ENCODE measurements at places on chromosomes 11 and 22.
A peak's percentile ranks its signal among the peaks of the same experiment; 100 is the strongest.

DNA sequence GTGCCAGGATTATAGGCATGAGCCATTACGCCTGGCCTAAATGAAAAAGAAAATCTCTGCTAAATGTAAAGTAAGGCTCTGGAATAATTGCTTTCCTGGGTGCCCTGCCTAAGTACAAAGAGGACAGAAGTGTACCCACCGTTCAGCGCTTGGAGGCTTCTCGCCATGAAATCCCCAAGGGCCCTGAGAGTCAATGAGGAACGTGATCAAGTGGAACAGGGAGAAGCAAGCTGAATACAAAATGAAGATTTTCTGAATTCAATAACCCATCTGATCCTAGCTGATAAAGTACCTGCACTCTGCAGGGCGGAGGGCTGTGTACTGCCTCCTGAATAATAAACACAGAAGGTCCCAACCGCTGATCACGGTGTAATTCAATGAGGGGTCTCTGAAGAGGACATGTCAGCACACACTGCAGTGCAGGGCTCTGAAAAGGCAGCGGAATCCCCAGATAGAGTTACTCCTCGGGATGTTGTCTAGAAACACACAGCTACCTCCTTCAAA, 97.7 kb downstream of the ABTB2 start:
- no peak for DNase-seq

- DNase-seq = peak; percentile 76
Observed at GRCh38 chr22:29780748-29781676, 13.8 kb downstream of the UQCR10 start.

GRCh38 chr11:121540627-121541026, 87.9 kb upstream of the SORL1-AS1 start:
- DNase-seq = no peak

DNA sequence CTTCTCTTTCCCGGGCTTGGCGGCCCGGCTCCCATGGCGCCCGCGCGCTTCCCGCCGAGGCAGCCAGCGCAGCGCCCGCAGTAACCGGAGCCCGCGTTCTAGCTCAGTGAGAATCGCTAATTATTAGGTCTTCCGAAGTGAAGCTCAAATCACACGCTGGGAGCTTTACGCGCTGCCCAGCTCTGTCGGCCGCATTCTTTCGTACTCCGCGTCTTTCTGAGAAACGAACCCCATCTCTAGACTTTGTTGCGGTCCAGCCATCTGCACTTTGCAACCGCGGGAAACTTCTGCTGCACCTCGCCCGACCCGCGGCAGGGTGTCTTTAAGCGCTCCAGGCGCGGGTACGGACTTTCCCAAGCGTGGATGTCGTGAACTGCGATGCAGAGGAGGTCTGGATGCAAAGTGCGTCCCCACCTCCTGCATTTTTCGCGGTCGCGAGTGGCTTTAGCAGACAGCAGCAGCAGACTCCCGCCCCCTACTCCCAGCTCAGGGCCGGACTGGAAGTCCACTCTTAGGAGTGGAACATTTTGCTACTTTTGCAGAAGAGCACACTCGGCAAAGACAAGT, 6.0 kb upstream of the PAX6 start:
- no peak for DNase-seq

DNA sequence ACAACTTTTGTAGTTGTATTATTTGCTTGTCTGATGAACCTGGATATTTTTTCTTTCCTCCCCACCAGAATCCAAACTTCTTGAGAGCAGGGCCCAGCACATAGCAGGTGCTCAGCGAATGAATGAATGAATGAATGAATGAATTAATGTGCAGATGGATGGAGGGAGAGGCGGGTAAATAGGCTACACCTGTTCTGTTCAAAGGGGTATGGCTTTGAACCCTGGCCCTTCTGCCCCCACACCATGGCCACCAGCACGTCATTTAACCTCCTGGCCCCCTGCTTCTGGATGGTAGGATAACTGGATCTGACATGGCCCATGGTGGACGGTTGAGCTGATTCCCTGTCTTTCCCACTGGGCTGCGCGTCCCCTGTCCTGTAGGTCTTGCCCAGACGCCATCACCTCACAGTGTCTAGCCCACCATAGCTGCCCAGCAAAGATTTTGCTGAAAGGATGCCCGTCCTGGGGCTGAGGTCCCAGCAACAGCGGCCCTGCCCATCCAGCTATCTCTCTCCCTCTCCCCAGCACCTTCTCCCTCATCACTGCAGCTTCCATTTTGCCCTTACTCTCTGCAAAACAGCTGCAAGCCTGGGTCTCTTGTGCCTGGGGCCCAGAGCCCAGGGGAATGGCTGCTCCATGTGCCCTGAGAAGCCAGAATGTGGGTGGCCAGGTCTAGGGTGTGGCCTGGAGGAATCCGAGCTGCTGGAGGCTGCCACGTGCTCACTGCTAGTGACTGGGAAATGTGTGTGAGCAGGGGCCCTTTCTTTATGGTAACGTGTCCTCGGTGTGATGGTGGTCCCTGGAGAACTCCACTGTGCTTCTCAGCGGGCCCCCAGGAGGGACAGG, 49.3 kb upstream of the LINC01488 start:
- no peak for DNase-seq

- no peak for DNase-seq
Observed at GRCh38 chr22:48245196-48245485, 1482.7 kb downstream of the TBC1D22A start.

DNA sequence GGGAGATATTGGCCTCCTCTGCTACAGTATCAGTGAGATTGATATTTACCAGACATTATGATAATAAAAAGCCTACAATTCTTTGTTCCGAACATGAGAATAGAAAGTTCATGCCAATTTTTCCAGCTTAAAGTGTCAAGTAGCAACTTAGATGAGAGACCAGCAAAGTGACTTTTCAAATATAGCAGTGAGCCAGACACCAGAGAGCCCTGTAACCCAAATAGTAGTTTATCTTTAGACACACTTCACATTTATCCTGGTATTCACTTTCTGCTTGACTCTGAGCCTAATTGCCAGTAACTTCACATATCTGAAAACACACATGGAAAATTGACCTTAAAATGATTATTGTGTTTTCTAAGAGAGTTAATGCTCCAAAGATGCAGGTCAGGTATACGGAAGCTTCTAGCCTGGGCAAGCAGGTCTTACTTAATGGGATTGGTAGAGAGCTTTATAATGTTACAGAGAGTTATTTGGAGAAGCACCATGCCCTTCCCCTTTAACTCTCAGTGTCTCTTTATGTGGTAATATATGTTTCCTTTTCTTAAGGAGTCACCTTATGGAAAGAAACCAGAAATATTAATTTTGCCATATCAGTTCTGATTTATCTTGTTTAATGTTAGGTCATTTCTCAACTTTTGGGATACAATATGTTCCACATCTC, 852.3 kb upstream of the CHORDC1 start:
- no peak for DNase-seq

DNA sequence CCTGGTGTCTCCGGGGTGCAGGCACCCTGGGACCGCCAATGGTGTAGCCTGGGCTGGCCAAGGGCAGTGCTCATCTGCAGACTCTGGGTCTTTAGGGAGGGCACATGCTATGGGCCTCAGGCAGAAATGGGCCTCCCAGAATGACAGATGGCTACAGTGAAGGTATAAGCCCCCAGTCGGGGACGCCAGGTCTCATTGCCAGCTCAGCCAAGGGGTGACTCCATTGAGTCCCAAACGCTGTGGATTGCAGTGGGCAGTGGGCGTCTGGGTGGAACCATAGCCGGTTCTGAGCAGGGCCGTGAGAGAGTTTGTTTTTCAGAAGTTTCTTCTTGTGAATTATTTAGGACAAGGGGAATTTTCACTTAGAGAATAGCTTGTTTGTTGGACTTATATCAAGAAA, 516.9 kb downstream of the TBC1D22A start:
- no peak for DNase-seq

GRCh38 chr22:31977141-31977841, 33.0 kb downstream of the YWHAH start:
- no peak for DNase-seq

- no peak for DNase-seq
Observed at GRCh38 chr11:67634366-67635230, 4.9 kb upstream of the NUDT8 start.

GRCh38 chr11:73210916-73211667, 7.0 kb upstream of the P2RY2 start:
- DNase-seq = no peak

GRCh38 chr11:47506795-47507562, 46.0 kb downstream of the CELF1 start:
- DNase-seq = no peak
